ENCODE measurements at places on chromosomes 3 and 15.
A peak's percentile ranks its signal among the peaks of the same experiment; 100 is the strongest.

GRCh38 chr3:17153209-17153608 lies 268.5 kb downstream of the PLCL2 start:
- no peak overlapping the region for H3K27ac ChIP-seq
- no peak overlapping the region for H3K4me3 ChIP-seq
- DNase-seq: no peak
- no peaks in the 10 kb centered on the region for H3K4me1 ChIP-seq
- H3K36me3 ChIP-seq: peaks cover 10% of the 10 kb centered on the region

DNA sequence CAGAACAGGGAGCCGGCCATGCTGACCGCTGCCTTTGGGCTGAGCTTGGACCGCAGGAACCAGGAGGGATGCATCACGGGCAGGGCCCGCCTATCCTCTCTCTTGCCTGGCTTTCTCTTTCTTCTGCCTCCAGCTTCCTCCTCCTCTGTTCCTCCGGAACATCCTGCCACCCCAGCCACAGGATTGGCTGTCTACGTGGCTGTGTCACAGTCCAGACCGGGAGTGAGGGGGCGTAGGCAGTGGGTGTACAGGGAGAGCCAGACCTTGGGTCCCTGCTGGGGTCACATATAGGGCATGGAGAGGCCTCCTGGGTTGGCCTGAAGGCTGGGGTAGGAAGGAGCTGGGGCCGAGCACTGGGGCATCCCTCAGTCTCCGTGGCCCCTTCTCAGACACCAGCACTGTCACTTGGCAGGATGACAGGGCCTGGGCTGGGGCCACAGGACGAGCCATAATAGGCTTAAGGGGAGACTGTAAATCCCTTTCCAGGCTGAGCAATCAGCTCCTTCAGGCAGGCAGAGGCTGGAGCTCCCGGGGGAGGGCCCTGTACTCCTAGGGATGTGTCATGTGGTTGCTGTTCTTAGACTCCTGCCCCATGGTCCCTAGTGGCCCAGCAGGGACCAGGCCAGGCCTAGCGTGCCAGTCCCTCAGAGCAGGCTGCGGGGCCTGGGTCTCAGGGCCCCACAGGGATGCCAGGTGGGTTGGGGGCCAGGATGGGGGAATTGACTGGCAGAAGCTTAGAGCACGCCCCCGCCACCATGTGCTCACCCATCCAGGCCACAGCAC lies 25.4 kb downstream of the LINGO1 start:
- no peak for DNase-seq
- peaks cover 59% of the 10 kb centered on the region for H3K4me1 ChIP-seq
- no peaks in the 10 kb centered on the region for H3K27me3 ChIP-seq
- H3K4me3 ChIP-seq: no peak overlapping the region
- H3K36me3 ChIP-seq: no peaks in the 10 kb centered on the region
- peak overlapping the region; percentile 1 for H3K27ac ChIP-seq

- DNase-seq: peak; percentile 44
- no peaks in the 10 kb centered on the region for H3K4me1 ChIP-seq
- H3K36me3 ChIP-seq: no peaks in the 10 kb centered on the region
- no peaks in the 10 kb centered on the region for H3K27me3 ChIP-seq
- H3K4me3 ChIP-seq: no peak overlapping the region
These were observed 25.4 kb upstream of the FAM3D start for GRCh38 chr3:58691997-58692396.

- no peak for DNase-seq
- H3K27me3 ChIP-seq: no peaks in the 10 kb centered on the region
- H3K4me1 ChIP-seq: peaks cover 4% of the 10 kb centered on the region
- no peak overlapping the region for H3K4me3 ChIP-seq
These were observed 227.5 kb downstream of the MAGI1 start for GRCh38 chr3:65811086-65811761.

GRCh38 chr3:142115867-142116668 lies 33.3 kb downstream of the TFDP2 start:
- H3K4me1 ChIP-seq: no peaks in the 10 kb centered on the region
- H3K36me3 ChIP-seq: no peaks in the 10 kb centered on the region
- H3K27me3 ChIP-seq: no peaks in the 10 kb centered on the region
- no peak overlapping the region for H3K27ac ChIP-seq

DNA sequence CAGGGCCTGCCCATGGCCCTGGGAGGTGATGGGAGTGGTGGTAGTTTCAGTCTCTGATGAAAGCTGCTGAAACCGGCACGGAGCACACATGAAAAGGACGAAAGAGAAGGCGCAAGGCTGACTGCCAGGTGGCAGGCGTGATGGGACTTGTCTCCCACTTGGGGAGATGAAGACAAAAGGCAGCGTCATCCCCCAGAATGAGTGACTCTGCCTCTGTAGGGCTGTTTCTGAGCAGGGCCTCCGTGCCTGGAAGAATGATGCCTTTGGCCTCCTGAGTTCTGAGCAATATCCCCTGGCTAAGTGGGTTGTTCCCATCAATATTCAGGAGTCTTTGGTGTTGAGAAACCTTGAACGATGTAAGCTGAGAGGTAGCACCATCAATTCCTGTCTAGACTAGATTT lies 237.8 kb downstream of the OPA1 start:
- no peaks in the 10 kb centered on the region for H3K27me3 ChIP-seq
- H3K27ac ChIP-seq: no peak overlapping the region
- peaks cover 23% of the 10 kb centered on the region for H3K4me1 ChIP-seq
- H3K4me3 ChIP-seq: no peak overlapping the region
- no peak for DNase-seq
- H3K36me3 ChIP-seq: no peaks in the 10 kb centered on the region

DNA sequence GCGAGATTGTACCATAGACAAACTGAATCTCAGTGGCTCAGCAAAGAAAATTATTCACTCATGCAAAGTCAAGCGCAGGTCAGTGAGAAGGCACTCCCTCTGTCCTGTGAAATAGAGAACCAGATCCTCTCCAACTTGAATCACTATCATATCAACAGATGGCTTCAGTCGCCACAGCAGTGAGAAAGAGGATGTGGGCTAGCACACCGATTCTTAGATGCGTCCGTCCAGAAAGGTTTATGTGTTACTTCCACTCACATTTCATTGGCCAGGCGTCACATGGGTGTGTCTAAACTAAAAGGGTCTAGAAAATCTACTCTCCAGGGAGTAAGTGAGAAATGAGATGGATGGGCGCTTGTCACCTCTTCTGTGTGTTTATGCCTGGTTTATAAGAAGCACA lies 141.6 kb upstream of the KBTBD8 start:
- no peak overlapping the region for H3K27ac ChIP-seq
- no peak overlapping the region for H3K4me3 ChIP-seq
- H3K36me3 ChIP-seq: no peaks in the 10 kb centered on the region
- DNase-seq: no peak

DNA sequence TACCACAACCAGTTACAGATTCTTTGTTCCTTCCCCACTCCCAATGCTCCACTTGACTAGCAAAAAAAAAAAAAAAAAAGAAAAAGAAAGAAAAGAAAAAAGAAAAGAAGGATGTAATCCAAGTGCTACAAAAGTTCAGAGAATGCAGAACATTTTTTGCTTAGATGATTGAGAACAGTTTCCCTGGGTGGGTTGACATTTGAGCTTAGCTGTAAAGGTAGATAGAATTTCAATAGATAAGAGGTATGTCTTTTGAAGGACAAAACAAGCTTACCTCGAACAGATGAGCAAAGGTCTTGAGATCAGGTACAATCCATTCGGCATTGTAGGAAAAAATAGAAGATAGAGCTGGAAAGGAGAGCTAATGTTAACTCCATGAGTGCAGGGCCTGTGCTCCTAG lies 344.6 kb upstream of the NECTIN3 start:
- no peaks in the 10 kb centered on the region for H3K36me3 ChIP-seq
- no peak overlapping the region for H3K27ac ChIP-seq
- H3K27me3 ChIP-seq: no peaks in the 10 kb centered on the region

DNA sequence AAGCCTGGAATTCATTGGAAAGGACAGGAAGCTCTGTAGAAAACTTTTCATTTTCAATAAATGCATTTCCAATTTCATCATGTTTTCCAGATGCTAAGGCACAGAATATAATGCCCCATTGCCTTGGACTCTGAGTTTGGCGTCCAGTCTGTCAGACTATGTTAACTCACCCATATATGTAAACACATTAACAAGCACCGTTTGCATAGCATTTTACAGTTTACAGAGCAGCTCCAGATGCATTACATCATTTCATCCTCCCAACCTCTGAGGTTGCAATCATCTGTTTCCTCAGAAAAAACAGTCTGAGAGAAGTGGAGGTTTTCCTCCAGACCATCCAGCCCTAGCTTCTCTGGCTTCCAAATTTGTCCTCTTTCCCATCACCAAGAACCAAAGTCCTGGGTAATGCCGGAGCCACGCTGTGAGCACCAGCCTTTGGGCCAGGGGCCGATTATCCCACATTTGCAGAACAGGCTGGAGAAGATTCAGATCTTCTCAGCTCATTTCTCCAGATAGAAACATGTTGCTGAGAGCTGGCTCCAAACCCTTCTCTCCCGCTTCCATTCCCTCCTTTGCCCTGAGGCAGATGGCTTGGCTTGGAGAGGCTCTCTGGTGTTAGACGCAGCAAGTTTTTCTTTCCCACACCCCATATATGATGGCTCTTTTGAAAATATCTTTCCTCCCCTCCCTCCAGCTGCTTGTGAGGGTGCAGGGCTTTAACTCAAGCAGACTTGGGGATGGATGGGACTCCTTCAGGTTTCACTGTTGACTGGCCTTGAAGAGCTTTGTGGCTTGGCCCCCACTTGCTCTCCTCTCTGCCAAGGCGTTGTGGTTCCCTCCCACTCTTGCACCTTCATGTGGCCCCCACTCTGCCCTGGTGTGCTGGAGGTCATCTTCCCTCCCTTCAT lies 26.0 kb downstream of the CYP19A1 start:
- H3K36me3 ChIP-seq: no peaks in the 10 kb centered on the region
- no peaks in the 10 kb centered on the region for H3K27me3 ChIP-seq
- H3K27ac ChIP-seq: no peak overlapping the region
- no peak for DNase-seq
- no peak overlapping the region for H3K4me3 ChIP-seq

DNA sequence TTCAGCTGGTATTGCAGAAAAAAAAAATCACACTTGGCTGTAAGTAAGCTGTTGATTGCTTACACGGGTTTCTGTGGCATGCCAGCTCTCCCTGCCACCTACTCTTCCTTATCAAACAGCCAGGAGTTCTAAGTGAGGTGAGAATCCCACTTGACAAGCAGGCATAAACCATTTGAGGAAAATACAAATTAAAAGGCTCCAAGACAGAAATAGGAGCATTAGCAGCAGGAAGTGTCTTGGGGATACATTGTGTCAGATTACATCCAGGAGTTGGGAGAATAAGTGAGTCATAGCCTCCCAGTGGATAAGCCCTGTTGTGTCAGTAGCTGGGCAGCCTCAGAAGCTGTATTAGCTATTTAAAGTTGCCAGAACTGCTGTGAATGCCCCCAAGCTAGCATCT lies 256.0 kb downstream of the CNTN4 start:
- no peaks in the 10 kb centered on the region for H3K27me3 ChIP-seq
- H3K4me3 ChIP-seq: no peak overlapping the region
- peak; percentile 18 for DNase-seq
- peak overlapping the region; percentile 26 for H3K27ac ChIP-seq
- H3K4me1 ChIP-seq: peaks cover 4% of the 10 kb centered on the region

- H3K36me3 ChIP-seq: no peaks in the 10 kb centered on the region
- no peak for DNase-seq
- H3K4me1 ChIP-seq: peaks cover 38% of the 10 kb centered on the region
These were observed 17.9 kb upstream of the CRABP1 start for GRCh38 chr15:78322243-78322642.

DNA sequence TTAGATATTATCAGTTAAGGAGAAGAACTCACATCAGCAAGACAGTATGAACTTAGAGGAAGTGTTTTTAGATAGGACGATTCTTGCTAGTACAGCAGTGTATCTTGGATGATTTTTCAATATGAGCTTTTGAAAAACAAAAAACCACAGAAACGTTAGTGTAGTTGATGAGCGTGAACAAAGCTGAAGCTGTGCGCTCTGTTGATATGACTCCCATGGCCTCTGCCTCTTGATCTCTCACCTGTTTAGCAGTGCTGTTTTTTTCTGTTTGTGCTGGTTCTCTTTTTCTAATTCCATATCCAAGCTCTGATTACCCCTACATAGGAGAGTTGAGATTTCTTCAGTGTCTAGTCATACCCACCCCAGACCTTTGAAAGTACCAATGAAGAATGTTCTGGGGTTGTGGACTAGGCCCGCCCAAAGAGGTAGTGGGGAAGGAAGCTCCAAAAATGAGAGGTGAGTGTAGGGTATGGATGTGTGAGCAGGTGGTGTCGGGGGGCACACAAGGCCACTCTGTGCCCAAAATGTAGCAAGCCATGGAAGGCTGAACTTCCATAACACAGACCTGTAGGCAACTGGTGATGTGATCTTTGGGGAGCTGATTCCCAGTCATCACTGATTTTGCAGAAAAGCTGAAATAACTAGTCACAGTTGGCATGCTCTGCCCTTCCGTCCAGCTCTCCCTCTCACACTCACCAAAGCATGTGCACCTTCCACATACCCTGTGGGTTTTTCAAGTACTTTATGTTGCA lies 20.0 kb upstream of the CMTM7 start:
- no peaks in the 10 kb centered on the region for H3K36me3 ChIP-seq
- no peaks in the 10 kb centered on the region for H3K27me3 ChIP-seq
- H3K27ac ChIP-seq: no peak overlapping the region

DNA sequence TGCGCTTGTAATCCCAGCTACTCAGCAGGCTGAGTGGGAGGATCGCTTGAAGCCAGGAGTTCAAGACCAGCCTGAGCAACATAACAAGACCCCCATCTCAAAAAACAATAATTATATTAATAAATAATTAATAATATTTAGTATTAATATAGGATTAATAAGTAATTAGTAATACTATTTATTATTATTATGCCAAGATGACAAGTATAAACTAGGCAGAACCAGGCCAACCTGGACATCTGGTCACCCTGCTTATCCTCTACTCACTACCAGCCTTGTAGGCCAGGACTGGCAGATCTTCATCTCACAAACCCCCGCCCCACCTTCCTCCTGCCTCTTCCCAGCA lies 429 bp downstream of the CPN2 start:
- no peak for DNase-seq
- H3K27ac ChIP-seq: no peak overlapping the region
- no peak overlapping the region for H3K4me3 ChIP-seq
- no peaks in the 10 kb centered on the region for H3K36me3 ChIP-seq

GRCh38 chr3:98240131-98240530 lies 23.9 kb upstream of the OR5H6 start:
- H3K4me1 ChIP-seq: no peaks in the 10 kb centered on the region
- no peaks in the 10 kb centered on the region for H3K36me3 ChIP-seq
- H3K27ac ChIP-seq: no peak overlapping the region
- no peak overlapping the region for H3K4me3 ChIP-seq

DNA sequence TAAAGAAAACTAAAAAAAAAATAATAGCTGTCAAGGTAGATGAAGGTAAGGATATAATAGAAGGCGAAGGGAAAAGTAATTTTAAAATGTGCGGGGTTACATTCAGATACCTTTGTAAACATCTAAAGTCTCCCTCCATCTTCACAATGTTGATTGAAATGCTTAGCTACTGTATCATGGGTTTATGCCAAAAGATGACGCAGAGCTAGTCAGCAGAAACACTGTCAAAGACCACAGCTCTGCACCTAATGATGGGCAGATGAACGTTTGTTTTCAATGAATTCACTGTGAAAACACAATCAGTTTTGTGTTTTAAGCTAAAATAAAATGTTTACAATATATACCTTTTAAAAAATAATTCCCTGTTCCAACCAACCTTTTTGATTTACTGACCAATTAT lies 61.2 kb downstream of the RFTN1 start:
- H3K4me1 ChIP-seq: peaks cover 4% of the 10 kb centered on the region
- no peaks in the 10 kb centered on the region for H3K27me3 ChIP-seq
- no peak overlapping the region for H3K4me3 ChIP-seq
- no peak for DNase-seq
- H3K27ac ChIP-seq: no peak overlapping the region

GRCh38 chr3:63795438-63795837 lies 23.7 kb upstream of the C3orf49 start:
- H3K27me3 ChIP-seq: no peaks in the 10 kb centered on the region
- no peaks in the 10 kb centered on the region for H3K36me3 ChIP-seq
- H3K27ac ChIP-seq: no peak overlapping the region

Measured in neuronal stem cell (in vitro differentiated cells).